Left lobe of liver (tissue), 2 donors: ENCODE measurements at places on chromosomes 5 and 9. TPM values are rescaled to one million over a fixed set of nuclear protein-coding genes. Genes with fewer than 3 reads are reported as not detected.

The SLC36A2 gene
- total RNA-seq: not detected

The PJA2 gene
- total RNA-seq: 38.9 TPM

The CAVIN4 gene
- total RNA-seq: 0.13 TPM

The GABRA6 gene
- total RNA-seq: not detected

The DMRT3 gene
- total RNA-seq: not detected

The CNTFR gene
- 13.0 TPM for total RNA-seq

The CAMK4 gene
- total RNA-seq: 2.7 TPM

The INSYN2B gene
- not detected for total RNA-seq

The RGS3 gene
- 19.5 TPM for total RNA-seq

The CNTNAP3B gene
- total RNA-seq: 2.0 TPM

The IL9 gene
- not detected for total RNA-seq

The HAPLN1 gene
- total RNA-seq: not detected

The PCDHB13 gene
- 0.65 TPM for total RNA-seq

The SPINK4 gene
- total RNA-seq: not detected

The TAF11L10 gene
- total RNA-seq: not detected

The SARDH gene
- 208 TPM for total RNA-seq

The FLT4 gene
- total RNA-seq: 7.7 TPM

The PCDHA13 gene
- 0.28 TPM for total RNA-seq

The GARNL3 gene
- 7.4 TPM for total RNA-seq

The TMEM8B gene
- total RNA-seq: 4.4 TPM

The STPG3 gene
- total RNA-seq: not detected

The HEMGN gene
- total RNA-seq: 0.33 TPM

The MORN5 gene
- not detected for total RNA-seq

The CEL gene
- 7.7 TPM for total RNA-seq

The OR1J2 gene
- total RNA-seq: not detected

The MCC gene
- 36.3 TPM for total RNA-seq

The NPM1 gene
- 184 TPM for total RNA-seq

The PCDHB2 gene
- 0.08 TPM for total RNA-seq

The MAST4 gene
- 21.5 TPM for total RNA-seq

The RBM22 gene
- 14.1 TPM for total RNA-seq

The MPDZ gene
- total RNA-seq: 62.6 TPM

The PHF24 gene
- total RNA-seq: not detected

The CLIC3 gene
- total RNA-seq: not detected

The PLCXD3 gene
- total RNA-seq: 1.2 TPM

The MLANA gene
- total RNA-seq: not detected

The ANKRD34B gene
- total RNA-seq: not detected

The ZMAT2 gene
- 18.0 TPM for total RNA-seq

The KIF12 gene
- 18.5 TPM for total RNA-seq
